ENCODE measurements at places on chromosomes 5 and 9.

- no peak for DNase-seq
Observed at GRCh38 chr9:4510546-4511322, 20.5 kb downstream of the SLC1A1 start.

DNA sequence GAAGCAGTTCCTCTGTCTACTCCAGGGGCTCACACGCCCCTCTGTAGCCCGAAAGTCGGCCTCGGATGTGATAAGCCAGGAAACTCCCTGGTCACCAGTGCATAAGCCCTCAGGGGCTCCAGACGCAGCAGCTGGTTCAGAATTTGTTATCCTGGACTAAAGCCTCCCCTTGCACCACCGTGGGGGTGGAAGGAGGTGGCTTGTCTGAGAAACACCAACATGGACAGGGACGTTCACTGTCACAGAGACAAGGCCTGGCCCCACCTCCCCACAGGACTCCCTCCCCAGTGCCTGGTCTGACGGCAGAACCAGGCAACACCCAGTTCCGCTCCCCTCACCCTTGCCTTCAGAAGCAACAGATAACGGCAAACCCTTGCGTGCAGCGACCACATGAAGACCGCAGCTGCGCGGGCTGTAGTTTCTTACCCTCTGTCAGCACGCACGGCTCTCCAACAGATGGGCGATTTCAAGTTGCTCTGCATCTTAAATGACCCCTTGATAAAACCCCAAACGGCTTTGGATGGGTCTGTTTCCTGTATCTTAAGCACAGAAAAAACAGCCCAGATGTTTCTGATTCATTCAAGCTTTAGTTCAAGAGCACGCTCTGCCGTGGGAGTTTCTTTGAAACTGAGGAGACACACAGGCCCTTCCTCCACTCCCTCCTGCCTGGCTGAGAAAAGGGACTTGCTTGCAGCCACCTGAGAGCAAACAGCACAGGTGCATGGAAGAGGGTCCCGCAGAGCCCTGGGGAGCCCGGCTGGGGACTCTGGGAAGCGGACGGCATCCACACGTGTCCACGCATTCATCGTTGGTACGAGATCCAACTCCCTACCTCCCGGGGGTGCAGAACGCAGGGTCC is 44.7 kb upstream of the NKD2 start:
- DNase-seq = no peak

GRCh38 chr9:89386797-89387196 is 68.5 kb downstream of the SECISBP2 start:
- no peak for DNase-seq

DNA sequence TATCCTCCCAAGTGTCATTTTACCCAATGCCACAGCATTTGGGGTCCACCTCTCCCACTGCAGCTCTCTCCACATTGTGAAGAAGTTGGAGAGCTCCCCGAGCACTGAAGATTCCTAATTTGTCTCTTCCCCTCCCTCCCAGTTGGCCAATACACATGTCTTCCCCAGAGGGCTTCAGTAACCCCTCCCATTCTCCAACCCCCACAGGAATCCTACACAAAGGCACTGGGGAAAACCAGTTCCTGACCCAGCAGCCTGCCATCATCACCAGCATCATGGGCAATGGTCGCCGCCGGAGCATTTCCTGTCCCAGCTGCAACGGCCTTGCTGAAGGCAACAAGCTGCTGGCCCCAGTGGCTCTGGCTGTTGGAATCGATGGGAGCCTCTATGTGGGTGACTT is 87.3 kb upstream of the WWC1 start:
- no peak for DNase-seq

DNA sequence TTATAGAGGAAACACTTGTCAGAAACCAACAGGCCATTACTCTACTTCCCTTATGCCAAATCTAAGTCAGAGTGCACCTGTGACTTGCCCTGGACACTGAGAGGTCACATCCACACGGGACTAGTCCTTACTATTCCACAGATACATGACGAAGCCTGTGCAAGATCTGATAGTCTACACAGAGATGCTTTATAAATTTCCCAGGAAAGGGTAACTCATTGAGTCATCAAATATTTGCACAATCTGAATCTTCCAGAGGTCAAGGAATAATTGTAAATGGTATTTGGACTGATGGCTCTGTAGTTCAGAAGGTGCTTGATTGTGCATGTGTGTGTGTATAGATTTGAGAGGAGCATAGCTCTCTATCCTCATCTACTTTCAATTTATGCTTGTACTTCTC is 55.2 kb upstream of the JAK2 start:
- DNase-seq = no peak

DNA sequence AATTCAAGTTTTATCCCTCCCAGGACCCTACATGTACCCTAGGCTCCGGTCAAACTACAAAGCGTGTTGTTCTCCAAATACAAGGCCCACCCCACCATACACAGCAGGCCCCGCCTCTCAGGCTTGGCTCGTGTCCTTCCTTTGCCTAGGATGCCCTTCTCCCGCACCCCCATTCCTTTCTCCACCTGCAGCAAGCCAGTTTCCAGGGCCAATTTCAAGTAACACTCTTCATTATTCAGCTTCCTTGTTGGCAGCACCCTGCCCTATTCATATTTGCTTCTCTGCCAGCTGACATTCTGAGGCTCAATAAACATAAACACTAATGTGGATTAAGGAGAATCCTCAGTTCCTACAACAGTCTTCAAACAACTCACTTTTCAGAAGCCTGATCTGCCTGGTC is 31.7 kb downstream of the EPB41L4B start:
- no peak for DNase-seq

DNA sequence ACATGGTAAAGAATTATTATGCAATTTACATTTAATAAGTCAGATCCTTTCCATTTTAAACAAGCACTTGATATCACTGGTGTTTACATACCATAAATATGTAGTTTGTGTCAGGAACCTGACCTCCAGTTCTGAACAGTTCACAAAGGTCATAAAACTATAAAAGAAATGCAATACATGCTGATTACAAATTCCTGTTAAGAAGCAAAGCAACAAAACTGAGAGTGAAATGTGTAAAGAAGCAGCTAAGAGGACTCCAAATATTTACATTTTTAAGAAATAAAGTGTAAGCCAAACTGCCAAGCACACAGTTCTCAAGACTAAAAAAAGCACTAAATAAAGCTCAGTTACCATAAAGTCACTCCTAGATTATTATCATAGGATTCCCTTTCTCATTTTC is 17.4 kb upstream of the SCAI start:
- no peak for DNase-seq

DNA sequence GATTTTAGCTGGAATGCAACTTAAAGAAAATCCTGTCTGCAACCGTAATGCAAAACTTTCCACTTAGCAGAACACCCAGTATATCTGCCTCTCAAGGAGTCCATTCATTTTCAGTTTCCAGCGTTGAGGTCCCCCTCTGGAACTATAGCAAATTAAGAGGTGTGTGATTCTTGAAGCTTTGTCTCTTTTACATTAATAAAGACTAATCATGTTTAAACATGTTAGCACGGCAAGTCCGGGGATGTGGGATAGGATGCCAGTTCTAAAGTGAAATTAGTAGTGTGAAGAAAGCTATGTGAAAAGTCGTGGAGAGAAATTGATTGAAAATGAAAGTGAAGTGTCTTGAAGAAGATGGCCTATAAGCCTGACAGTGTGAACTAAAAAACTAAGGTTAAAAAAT is 429.1 kb downstream of the NR2F1-AS1 start:
- DNase-seq = no peak

Measured in NCI-H1694 (cell line).